ENCODE measurements at places on chromosomes 6 and 20.

GRCh38 chr20:57216669-57217068 lies 49.8 kb downstream of the BMP7 start:
- no peak for DNase-seq

DNA sequence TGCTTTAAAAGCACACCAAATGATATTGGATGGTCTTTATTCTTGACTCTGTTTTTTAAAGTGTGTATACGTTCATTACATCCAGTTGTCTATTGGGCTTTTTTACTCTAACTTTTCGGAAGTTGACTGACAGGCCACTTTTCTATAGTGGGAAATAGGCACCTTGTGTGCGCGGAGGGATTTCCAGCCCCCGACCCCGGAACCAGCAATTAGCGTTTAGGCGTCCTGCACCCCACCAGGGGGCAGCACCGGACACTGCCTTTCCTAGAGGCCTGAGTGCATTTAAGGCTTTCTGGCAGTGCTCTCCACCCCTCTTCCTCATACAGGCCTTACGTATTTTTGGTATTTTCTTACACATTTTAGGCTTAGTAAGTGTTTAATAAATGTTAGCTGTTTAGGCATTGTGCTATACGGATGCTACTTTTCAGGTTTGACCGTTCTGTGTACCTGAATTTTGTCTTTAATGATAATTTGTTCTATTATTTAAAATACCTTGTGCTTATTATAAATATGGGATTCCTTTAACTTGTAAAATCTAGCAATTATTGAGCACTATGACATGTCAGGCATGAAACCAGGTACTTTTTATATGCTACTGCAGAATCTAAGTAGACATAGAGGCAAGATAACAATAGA lies 231.8 kb downstream of the BCKDHB start:
- DNase-seq = peak; percentile 62

DNA sequence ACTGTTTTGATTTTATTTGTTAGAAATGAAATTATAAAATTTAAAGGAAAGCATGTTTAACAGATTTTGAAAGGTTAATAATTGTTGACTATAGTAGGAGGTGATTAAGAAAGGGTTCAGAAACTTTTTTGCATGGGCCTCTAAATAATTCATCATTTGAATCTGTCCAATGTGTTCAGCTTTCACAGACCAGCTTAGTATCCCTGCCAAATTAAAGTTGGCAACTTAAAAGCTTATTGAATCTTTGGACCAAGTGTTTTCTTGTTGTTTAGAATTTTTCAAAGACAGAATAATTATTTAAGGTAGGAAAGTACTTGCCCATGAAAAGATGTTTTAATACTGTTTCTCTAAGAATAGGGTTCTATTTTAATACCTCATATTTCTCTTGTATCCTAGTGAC lies 466.0 kb downstream of the GJA1 start:
- DNase-seq = no peak

- no peak for DNase-seq
Measured at GRCh38 chr6:170459451-170459850, 93.7 kb downstream of the PSMB1 start.

GRCh38 chr6:162344646-162345010 lies 382.9 kb downstream of the PRKN start:
- DNase-seq = no peak

Data from stimulated activated CD8-positive, alpha-beta memory T cell treated with anti-CD3 and anti-CD28 coated beads, Interleukin-2, amount 100 ng/mL, for 48 hours (primary cell).